ENCODE measurements at places on chromosomes 1 and 21. TPM values are rescaled to one million over a fixed set of nuclear protein-coding genes. Genes with fewer than 3 reads are reported as not detected.

Gene CAMK1G
- total RNA-seq, result 0.28 TPM

Gene RAB7B
- 5.1 TPM for total RNA-seq

Gene TRPM2
- total RNA-seq, result 0.75 TPM

Gene BRDT
- not detected for total RNA-seq

Gene C1orf116
- total RNA-seq, result 0.07 TPM

Gene GJA4
- total RNA-seq, result 31.6 TPM

Gene EVI5
- 26.4 TPM for total RNA-seq

Gene SAMD11
- total RNA-seq, result 2.7 TPM

Gene PLA2G2A
- total RNA-seq, result 185 TPM

Gene GRHL3
- not detected for total RNA-seq

Gene MPC2
- total RNA-seq, result 122 TPM

Gene ATP1A4
- not detected for total RNA-seq

Gene HSF2BP
- 0.44 TPM for total RNA-seq

Gene EXTL1
- total RNA-seq, result 1.4 TPM

Gene SYCP1
- total RNA-seq, result not detected

Gene CD5L
- total RNA-seq, result not detected

Gene LENEP
- total RNA-seq, result not detected

Gene MROH7
- 5.5 TPM for total RNA-seq

Gene U2AF1
- 24.3 TPM for total RNA-seq

Gene PLPPR4
- 0.37 TPM for total RNA-seq

Gene THEM5
- not detected for total RNA-seq

Gene S100B
- total RNA-seq, result 5.8 TPM

Gene NHLH2
- not detected for total RNA-seq

Gene AGMAT
- total RNA-seq, result not detected

Gene NPHS2
- total RNA-seq, result not detected

Gene MLLT11
- 3.5 TPM for total RNA-seq

Gene LCE6A
- total RNA-seq, result not detected

Gene TTC39A
- total RNA-seq, result 14.9 TPM

Gene KHDC4
- total RNA-seq, result 25.9 TPM

Gene IVL
- total RNA-seq, result not detected

Gene CFAP74
- total RNA-seq, result not detected

Gene CLCA1
- total RNA-seq, result not detected

Gene CD2
- total RNA-seq, result 1.6 TPM

Gene SPRR1A
- total RNA-seq, result not detected

Gene YY1AP1
- 54.0 TPM for total RNA-seq

Gene TTC34
- 0.08 TPM for total RNA-seq

Gene PGLYRP3
- total RNA-seq, result not detected

Gene TP53BP2
- total RNA-seq, result 26.8 TPM

Gene CRP
- total RNA-seq, result not detected

Gene RAVER2
- total RNA-seq, result 11.5 TPM

Gene CFAP57
- total RNA-seq, result not detected

Gene CFHR5
- not detected for total RNA-seq

Gene TESK2
- total RNA-seq, result 2.8 TPM

Gene SLC45A1
- 1.0 TPM for total RNA-seq

Gene LAX1
- not detected for total RNA-seq

Gene DNM3
- total RNA-seq, result 1.0 TPM

Data from right atrium auricular region (tissue), 2 donors.